ENCODE measurements at places on chromosomes 13 and 19. TPM values are rescaled to one million over a fixed set of nuclear protein-coding genes. Genes with fewer than 3 reads are reported as not detected.

- no peak for DNase-seq
These were observed 38.1 kb upstream of the ZNF766 start for GRCh38 chr19:52231154-52231910.

LYPD3 gene
- total RNA-seq, result 3.0 TPM

FGF22 gene
- not detected for total RNA-seq

GRCh38 chr19:29326849-29327840 is 114.2 kb upstream of the UQCRFS1 start:
- DNase-seq, result no peak

LRRC63 gene
- 0.71 TPM for total RNA-seq

DNA sequence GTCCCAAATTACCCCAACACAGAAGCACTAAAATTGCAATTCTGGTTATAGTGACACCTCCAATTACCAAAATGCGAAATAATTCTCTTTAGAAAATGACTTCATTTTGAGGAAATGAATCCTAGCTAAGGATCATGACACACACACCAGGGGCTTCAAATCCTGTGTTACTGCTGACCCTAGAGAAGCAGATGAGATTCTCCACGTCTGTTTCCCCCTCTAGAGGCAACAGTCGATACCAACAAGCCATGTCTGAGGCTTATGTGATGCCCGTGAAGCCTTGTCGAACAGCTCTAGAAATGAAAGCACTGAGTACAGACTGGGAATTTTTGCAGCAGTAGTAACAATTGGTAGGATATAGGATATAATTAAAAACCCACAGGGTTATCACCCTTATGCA is 153.6 kb upstream of the TMTC4 start:
- DNase-seq, result no peak

DNA sequence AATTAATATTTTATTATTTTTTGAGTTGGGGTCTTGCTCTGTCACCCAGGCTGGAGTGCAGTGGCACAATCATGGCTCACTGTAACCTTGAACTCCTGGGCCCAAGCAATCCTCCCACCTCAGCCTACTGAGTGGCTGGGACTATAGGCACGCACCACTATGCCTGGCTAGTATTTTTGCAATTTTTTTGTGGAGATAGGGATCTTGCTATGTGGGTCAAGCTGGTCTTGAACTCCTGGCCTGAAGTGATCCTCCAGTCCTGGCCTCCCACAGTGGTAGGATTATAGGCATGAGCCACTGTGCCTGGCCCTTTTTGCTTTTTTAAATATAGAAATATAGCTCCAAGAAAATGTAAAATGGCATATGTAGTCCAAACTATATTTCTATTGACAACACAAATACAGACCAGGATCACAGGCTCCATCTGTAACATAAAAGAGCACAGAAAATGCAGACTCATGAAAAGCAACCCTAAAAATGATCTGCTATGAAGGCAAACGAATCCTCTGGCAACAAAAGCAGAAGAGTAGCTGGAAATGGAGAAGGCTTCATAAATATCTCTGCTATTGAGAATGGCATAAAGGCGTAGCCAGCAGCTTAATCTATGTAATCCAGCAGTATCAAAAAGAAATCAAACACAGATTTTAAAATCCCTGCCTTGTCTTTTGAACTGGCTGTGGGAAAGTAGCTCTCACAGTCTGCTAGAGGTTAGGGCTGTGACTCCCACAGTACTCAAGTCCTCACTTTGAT is 200.6 kb downstream of the LHFPL6 start:
- DNase-seq, result no peak

DNA sequence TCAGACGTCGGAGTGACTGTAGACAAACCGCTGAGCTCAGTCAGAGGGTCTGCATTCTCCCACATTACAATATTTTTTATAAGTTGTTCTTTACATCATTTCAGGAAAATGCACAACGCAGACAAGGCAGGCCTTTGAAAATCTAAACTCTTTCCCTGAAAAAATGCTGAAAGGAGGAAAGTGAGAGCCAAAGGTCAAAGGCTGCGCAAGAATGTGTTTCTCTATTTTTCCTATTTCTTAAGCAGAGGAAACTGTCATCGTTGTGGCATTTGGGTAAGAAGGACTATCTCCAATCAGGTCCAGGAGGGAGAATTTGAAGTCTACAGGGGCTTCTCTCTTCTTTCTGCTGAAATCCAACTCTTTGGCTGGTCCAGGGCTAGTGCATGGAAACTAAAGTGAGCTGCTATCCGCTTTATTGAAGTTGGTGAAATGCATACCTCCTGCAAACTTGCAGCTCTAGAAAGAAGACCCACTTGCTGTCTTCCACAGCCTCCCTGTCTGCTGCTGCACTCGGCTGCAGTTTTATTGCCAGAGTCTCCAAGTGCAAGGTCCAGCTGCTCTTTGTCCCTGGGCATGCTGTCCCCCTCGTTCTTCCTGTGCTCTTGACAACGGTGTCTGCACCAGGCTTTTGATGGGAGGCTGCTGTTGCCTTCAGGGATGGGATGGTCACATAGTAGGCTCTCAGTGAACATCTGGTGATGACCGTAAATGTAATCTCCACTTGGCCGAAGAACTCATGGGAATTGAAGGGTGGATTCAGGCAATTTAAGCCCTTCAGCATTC is 31.2 kb downstream of the ZNF536 start:
- DNase-seq, result no peak

ACER1 gene
- 0.11 TPM for total RNA-seq

SYT5 gene
- 0.23 TPM for total RNA-seq

LCP1 gene
- total RNA-seq, result 741 TPM
